ENCODE measurements at places on chromosomes 3 and 15.

GRCh38 chr15:63384906-63385305 is 3.3 kb upstream of the CA12 start:
- no peak for DNase-seq

- no peak for DNase-seq
Measured at GRCh38 chr3:37909067-37909911, 47.6 kb downstream of the CTDSPL start.

- peak; percentile 54 for DNase-seq
Measured at GRCh38 chr3:72306800-72307341, 521.9 kb upstream of the PROK2 start.

GRCh38 chr3:183116025-183116614 is 16.8 kb upstream of the MCCC1 start:
- DNase-seq, result peak; percentile 99

DNA sequence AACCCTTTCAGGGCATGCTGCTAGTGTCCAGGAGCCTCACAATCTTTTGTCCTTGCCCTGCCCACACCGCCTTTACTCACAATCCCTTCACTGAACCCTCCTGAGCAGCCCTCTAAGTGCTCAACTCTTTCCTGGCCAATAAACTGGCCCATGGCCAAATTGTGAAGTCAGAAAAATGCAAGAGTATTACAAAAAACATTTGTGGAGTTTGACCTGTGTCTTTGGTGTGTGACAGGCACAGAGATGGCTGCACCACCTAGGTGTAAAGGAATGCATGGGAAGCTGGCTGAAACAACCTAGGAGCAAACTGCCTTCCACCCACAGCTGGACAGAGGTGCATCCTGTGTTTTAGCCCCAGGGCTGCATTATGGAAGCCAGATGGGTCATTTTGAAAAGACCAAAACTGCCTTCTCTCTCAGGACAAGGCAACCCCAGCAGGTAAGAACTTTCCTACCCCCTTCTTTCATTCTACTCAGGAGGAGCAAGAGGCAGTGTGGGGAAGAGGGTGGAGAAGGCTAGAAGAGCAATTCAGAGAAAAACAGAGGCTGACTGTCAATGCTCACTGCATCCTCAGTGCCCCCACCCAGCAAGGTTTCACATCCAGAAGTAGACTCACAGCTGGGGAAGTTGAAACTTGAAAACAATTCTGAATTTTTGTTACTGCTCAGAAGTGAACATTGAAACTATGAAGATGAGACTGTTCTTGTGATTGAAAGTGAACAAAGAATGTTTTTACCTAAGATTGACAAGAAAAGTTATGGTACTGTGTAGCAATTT is 78.6 kb downstream of the TRIM42 start:
- DNase-seq, result no peak

GRCh38 chr15:92810418-92811138 is 89.5 kb upstream of the CHD2 start:
- peak; percentile 64 for DNase-seq

GRCh38 chr3:22263042-22263441 is 512.0 kb upstream of the ZNF385D start:
- DNase-seq, result no peak

- no peak for DNase-seq
Measured at GRCh38 chr3:123876858-123877257, 7.3 kb downstream of the MYLK start.

DNA sequence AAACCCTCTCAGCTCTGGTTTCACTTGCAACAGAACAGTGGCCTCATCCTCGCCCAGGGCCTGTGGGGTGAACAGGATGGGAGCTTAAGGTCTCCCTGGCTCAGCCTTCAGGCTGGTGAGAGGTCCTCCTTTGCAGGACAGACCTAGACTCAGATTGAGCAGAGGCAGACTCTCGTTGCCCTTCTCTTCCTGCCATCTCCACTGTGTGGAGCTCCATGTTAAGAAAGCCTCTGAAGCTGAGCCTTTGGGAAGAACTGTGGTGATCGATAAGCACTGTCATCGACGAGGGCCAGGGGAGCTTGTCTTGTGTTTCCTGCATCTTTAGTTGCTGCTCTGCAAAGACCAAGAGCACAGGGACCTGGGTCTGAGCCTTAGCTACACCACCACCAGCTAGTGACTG is 37.8 kb upstream of the GRIP2 start:
- DNase-seq, result no peak

All from NCI-H2081 treated with DMSO at 0.1 percent for 48 hours (cell line).